ENCODE measurements at places on chromosomes 1 and 21.

- no peak for DNase-seq
Measured at GRCh38 chr1:205247130-205247921, 19.6 kb downstream of the TMCC2 start.

DNA sequence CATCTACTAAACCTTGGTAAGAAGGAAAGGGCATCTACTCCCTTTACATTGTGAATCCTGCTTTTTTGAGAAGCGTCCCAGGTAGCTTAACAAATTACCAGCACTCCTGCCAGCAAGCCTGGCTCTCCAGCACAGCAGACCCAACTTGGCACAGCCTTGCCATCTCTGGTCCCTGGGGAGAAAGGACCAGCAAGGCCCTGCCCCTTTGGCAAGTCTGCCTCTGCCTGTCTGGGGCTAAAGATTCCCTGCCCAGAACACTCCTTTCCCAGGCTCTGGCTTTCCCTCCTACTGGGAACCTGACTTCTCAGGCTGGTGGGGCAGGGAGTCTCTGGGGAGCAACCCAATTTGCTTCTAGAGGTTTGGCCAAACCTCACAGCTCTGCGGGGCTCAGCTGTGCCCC is 68.5 kb downstream of the ATP2B4 start:
- DNase-seq: no peak

DNA sequence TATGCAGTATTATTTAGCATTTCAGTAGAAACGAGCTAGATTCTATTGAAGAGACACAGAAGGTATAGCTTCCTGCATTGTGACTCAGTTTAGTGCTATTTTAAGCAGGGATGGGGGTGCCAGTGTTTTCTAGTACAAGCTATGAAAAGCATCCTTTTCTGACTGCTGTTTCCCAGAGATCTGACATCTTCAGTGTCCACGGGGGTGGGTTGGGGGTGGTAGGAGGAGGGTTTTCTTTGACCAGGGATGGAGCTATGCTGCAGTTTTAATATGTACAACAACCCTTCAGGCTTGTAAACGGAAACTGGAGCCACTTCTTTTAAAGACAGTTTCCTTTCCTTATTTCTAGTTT is 2.7 kb upstream of the NEGR1 start:
- DNase-seq: no peak

- no peak for DNase-seq
Measured at GRCh38 chr1:243294723-243295121, 38.9 kb downstream of the SDCCAG8 start.

GRCh38 chr1:173476665-173477285 is 360 bp upstream of the PRDX6 start:
- DNase-seq: peak; percentile 86

- no peak for DNase-seq
Measured at GRCh38 chr1:155678027-155678426, 10.5 kb downstream of the YY1AP1 start.

DNA sequence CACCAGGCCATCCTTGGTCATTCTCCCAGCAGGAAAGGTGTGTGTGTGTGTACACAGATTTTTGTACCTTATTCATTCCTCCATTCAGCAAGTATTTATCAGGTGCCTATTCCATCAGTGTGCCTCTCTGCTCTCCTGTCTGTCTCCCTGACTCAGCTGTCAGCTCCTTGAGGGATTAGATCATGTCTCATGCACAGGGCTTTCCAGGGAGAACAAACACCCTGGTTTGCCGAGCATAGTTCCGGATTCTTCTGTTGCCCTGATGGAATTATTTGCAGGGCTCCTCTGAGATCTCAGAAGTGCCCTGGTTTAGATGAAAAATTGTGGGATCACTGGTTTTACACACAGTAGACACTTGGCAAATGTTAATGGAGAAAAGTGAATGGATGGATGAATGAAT is 8.1 kb upstream of the SDHB start:
- DNase-seq: no peak

GRCh38 chr1:100565937-100566699 is 28.2 kb downstream of the GPR88 start:
- DNase-seq: no peak

GRCh38 chr1:1432274-1432950 is 3.1 kb upstream of the VWA1 start:
- no peak for DNase-seq

DNA sequence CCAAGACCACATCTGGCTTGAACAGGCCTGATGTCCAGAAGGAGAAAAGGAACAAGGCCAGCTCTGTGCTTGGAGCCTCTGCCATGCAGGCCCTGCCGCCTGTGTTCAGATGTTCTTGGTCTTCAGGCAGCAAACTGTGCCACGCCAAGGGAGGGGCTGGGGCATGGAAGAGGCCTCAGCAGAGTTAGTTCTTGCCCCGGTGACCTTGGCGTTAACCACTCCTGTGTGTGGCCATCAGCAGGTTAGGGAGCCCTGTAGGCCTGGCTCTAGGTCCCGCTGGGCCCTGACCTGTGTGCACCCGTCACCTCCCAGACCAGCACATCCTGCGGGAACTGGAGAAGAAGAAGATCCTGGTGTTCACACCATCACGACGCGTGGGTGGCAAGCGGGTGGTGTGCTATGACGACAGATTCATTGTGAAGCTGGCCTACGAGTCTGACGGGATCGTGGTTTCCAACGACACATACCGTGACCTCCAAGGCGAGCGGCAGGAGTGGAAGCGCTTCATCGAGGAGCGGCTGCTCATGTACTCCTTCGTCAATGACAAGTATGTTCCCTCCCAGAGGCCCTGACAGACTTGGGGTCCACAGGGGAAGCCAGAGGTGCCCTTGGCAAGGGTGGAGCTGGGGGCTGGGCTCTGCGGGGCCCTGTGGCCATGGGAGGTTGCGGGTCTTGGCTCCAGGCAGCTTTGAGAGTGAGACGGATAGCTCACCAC is 7.1 kb downstream of the ZC3H12A start:
- DNase-seq: peak; percentile 30

GRCh38 chr21:34707876-34708325 is 39.1 kb downstream of the CLIC6 start:
- DNase-seq: no peak

- DNase-seq: no peak
Measured at GRCh38 chr1:9792156-9793042, 31.4 kb downstream of the CLSTN1 start.

DNA sequence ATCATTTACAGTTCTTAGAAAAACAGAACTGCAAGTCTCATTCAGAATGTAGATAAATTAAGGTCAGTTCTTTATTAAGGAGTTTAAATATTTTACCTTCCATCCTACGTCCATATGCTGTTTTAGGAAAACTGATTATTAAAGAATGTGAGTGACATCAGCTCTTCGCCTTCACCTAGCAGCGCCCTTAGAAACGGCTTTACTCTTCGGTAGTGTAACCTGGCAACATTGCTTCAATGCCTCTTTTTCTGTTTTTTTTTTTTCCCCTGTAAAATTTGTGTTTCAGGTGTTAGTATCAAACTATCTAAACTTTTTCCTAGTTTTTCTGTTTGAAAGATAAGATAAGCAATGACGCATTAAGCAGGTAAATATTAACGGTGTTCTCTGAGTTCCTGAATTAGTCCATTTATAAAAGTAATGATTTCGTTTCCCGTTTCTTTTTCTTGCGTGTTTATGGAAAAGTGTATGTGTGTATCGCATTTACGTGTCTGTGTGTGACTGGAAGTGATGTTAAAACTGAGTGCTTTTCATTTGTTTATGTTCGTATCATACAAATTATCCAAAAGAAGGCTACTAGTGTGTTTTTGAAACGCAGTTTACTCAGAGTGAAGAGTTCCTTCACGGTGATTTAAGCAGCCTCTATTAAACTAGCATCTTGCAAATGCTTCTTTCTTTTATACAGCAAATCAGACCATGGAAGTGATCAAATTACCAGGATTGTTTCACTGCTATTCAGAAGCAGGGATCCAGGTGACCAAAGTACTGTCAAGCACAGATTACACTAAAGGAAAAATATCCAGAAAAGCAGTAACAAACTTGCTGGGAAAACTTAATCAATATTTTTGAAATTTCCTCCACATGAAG is 139.0 kb downstream of the SDCCAG8 start:
- DNase-seq: no peak

DNA sequence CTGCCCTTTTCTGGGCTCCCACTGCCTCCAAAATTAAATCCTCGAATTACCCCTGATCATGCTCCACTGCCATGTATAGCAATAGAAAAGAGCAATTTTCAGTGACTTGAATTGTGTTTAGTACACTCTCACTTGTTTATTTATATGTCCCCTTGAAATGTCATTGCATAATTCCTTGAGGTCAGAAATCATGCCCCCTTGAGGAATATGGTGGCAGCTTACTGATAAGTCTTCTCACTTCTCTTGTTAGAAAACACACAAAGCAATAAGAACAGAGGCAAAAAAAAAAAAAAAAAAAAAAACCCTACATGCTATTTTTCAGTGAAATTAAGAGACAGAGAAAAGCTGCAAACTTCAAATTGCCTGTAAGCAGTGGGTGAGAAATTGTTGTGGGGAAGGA is 37.5 kb downstream of the GPR88 start:
- no peak for DNase-seq

DNA sequence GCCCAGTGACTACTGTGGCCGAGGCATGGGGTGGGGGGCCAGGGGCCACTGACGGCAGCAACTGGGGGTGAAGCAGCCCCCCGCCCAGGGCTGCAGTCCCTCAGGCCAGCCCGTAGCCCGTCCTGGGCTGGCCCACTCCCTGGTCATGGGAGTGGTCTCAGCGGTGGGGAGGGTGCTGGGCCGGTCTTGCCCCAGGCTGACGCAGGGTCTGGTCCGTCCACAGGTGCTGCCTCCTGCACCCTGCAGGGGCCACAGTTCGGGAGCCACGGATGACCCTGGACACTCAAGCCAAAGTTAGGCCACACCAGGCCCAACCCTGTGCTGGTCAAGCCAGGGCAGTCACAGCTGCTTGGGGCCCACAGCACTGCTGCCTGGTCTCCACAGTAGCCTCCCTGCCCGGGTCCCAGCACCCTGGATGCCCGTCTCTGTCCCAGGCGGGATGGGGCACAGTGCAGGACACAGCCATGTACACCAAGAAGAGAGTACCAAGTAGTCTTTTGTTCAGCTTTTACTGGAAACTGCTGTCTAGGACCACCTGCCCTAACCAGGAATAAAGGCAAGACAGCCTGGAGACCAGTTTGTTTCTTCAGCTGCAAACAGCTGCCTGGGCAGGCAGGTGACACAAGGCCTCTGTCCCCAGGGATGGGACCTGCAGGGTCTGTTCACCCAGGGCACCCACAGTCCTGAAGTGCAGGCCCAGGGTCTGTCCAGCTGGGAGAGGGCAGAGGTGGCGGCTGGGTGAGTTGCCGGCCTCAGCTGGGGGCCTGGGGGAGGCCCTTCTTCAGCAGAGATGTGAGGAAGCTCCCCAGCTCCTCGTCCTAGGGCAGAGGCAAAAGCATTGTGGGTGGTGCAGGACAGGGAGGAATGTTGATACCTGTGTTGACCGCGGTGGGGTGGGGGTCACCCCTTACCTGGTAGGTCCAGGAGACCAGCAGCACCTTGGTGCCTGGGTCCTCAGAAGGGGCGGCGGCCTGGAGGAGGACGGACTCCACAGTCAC is 3.0 kb downstream of the PUSL1 start:
- no peak for DNase-seq

DNA sequence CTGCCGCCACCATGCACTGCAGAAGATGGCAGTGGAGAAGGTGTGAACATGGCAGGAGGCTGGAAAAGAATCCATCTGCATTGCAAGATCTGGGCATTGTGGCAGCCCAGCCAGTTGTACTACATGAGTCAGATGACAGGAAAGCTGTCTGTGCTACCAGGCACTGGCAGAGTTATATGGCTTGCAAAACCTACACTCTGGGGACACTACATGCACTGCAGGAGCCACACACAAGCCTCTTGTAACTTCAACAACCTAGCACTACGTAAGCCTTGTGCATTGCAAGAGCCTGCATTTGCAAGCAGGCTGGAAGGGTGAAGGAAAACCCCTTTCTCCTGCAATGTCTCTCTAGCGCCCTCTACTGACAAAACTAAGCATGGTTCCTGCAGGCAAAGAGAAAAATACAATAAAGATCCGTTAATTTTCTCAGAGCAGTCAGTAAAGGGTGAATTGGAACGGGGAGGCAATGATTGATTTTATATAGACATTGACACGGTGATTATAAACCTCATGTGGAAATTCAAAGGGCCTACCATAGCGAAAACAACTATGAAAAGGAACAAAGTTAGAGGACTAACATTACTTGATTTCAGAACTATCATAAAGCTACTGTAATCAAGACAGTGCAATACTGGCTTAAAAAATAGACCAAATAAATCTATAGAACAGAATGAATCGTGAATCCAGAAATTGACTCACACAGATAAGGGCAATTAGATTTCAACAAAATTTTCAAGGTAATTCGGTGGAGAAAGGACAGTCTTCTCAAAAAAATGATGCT is 26.2 kb upstream of the DYNLT5 start:
- peak; percentile 36 for DNase-seq

GRCh38 chr1:230087028-230087716 is 20.1 kb downstream of the GALNT2 start:
- no peak for DNase-seq

DNA sequence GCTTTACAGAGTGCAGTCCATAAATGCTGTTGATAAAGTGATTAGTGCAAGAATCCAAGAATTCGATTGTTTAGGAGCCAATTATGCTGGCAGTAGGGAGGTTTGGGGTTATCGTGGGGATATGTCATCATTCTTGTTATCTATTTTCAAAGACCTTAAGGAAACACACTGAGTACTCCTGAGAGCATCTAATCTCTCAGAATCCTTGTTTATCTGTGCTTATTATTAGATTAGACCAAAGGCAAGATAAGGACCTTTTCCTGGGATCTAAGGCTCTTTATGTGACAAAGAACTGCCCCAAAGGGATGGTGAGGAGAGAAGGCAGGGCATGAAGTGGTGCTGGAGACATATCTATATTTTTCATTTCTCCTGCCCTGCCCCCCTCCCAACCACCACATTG is 139.1 kb downstream of the TSEN15 start:
- no peak for DNase-seq

All from activated T-cell treated with anti-CD3 and anti-CD28 coated beads, Interleukin-2, amount 50 U/mL, for 1 hour (primary cell).